Activated CD4-positive, alpha-beta T cell treated with anti-CD3 and anti-CD28 coated beads, Interleukin-2, amount 50 U/mL, for 1 hour (primary cell): ENCODE measurements at places on chromosomes 7 and 10.

DNA sequence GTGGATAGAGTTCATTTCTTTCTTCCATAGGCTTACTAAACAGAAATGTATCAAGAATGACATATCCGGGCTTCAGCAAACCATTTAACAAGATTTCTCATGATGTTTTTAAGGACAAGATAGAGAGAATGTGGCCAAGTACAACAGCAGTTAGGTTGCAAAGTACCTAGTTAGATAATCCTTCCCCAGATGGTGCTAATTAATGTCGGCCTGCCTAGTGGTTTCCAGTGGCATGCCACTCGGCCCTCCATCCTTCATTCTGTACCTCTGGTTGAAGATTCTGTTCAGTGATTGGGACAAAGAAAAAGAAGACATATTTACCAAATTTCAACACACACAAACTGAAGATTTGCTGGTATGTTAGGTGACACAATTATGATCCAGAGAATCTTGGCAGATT, 212.1 kb downstream of the MACC1 start:
- no peak for DNase-seq

GRCh38 chr10:97097084-97097433, 88.7 kb downstream of the SLIT1 start:
- no peak for DNase-seq

GRCh38 chr10:50593523-50594376, 30.0 kb downstream of the SGMS1 start:
- DNase-seq = no peak

DNA sequence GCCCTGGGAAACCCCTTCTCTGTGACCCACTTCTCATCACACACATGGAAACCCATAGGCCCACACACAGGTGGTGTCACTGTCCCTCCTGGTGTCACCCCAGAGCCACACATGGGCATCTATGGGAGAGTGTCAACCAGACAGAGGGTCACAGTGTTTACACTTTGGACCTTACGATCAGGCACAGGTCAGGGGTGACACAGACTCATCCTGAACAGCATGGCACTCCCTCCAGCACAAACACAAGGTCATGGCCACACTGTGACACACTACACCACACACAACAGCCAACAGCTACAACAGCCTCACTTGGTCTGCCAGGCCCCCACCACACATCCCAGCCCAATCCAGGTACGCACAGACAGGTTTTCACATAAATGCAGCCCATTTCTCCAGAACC, 6.2 kb downstream of the TLX1 start:
- no peak for DNase-seq

GRCh38 chr7:16926283-16926682, 44.5 kb upstream of the AGR3 start:
- no peak for DNase-seq

- no peak for DNase-seq
Measured at GRCh38 chr10:120392245-120392644, 64.8 kb upstream of the PLPP4 start.

DNA sequence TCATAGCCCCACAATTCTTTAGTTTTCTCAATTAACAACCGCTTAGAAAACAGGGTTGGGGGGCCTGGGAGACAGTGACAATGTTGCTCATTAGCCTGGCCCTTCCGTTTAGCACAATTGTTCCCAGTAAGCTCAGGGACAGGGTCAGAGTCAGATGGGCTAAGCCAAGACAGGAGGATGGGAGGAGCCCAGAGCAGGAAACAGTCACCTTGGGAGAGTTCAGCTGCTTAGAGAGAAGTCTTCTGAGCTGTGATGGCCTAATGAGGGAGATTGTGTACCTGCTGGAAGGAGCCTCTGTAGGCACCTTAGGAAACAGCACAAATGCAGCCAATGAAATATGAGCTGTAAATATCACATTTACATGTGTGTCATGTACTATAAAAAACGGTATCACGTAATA, 35.9 kb downstream of the SVOPL start:
- no peak for DNase-seq

DNA sequence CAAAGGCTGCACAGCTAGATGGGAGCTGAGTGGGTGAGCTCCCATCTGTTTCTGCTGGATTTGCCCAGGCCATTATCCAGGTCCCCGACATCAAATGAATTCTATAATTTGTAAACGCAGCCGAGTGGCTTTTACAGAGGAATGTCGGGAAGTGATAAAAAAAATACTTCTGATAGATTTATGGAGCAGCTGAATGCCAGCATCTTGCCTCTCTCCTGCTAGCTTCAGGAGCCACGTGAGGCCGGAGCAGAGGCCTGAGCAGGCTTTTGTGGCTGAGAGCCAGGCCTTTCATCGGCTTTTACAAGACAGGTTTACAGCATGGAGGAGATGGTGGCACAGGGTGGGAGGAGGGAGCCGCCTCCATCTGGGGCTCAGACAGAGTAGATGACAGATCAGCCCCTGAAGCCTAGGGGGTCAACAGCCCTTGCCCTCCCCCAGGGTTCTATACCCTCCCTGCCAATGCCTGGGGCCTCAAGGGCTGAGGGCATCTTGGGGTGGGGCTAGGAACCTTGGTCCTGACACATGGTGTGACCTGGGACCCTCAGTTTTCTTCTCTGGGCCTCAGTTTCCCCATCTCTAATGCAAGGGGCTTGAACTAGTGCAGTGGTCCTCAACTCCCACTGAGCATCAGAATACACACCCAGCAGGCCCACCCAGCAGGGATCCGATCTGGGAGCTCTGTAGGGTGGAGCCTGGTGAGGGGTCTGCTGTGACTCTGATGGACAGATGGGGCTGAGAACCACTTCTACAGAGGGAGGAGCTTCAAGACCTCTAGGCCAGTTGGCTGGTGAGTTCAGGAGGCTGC, 44.2 kb upstream of the PCBD1 start:
- DNase-seq = no peak

DNA sequence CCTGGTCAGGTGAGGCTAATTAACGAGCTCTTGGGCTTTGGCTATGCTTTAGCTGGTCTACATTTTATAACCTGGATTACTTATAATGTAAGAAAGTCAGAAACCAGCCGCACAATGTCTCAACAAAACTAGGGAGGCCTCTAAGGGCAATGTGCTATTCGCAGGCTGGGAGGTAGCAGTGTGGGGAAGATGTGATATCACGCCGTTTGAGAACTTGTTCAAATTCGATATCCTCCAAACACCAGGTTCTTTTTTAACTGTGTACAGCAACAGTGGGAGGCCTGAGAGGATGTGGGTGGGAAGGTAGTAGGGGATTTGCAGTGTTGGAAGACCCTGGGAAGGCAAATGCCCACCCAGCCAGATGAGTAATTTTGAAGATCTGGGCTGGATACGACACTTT, 184.5 kb downstream of the JAZF1 start:
- DNase-seq = no peak

- DNase-seq = no peak
Measured at GRCh38 chr10:28679581-28680357, 2.4 kb downstream of the BAMBI start.

DNA sequence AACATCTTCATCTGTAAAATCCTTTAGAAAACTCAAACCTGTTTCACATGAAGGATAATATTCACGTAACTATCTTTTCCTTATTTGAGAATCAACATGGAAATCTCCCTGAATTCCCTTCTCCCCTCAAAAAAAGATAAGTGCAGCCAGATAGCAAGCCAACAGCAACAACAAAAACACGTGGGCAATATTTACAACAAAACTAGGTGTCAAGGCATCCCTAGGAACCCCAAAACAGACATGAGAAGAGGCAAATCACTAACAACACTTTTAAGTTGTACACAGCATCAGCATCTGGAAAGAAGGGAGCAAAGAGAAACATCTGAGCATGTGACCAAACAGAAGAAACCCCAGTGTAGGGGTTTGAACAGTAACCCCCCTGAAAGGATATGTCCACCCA, 12.2 kb downstream of the ARHGAP21 start:
- no peak for DNase-seq

DNA sequence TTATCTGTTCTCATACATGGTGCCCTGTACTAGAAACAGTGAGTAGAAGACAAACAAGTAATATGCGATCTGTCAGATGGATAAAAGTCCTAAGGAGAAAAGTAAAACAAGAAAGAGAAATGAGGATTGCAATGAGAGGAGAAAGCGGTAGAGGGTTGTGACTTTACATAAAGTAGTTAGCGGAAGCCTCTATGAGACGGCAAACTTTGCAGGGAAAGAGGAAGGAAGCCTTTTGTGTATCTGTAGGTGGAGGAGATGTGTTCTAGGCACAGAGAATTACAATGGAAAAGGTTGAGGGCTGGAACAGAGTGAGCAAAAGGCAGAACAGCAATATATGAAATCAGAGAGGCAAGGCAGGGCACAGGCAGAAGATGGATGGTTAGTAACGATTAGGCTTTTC, 150.4 kb upstream of the SEMA3E start:
- no peak for DNase-seq

DNA sequence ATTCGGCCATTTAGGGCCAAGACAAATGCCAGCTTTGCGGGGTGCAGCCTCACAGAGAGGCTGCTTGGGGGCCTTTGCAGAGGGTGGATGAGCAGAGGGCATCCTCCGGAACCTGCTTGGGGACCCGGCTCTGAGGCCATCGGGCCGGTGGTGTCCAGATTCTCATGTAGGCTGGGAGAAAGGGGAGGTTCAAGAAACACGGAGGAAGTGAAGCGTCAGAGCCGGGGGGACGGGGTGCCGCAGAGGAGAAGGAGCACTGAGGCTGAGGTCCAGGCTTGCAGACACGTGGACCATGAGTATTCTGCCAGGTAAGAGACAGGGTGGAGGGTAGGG, 150.7 kb upstream of the SHH start:
- DNase-seq = no peak

GRCh38 chr7:157008206-157009169, 2.0 kb downstream of the MNX1 start:
- no peak for DNase-seq

DNA sequence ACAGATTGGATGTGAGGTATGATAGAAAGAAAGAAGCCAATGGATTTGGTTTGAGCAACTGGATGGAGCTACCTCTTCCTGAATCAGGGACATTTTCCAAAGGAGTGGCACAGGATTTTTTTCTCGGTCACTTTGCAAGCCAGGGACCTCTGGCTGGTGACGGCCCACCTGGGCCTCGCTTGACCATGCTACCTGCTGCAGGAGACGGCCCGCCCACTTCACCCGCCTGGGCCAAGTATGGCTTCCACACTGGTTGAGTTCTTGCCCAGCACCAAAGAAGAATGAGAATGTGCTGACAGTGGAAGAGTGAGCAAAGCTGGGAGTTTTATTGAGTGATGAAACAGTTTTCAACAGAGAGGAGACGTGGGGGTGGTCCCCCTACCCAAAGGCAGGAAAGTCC, 24.5 kb upstream of the SH3PXD2A start:
- no peak for DNase-seq

- no peak for DNase-seq
Measured at GRCh38 chr10:132939957-132940790, 2.2 kb downstream of the CFAP46 start.

DNA sequence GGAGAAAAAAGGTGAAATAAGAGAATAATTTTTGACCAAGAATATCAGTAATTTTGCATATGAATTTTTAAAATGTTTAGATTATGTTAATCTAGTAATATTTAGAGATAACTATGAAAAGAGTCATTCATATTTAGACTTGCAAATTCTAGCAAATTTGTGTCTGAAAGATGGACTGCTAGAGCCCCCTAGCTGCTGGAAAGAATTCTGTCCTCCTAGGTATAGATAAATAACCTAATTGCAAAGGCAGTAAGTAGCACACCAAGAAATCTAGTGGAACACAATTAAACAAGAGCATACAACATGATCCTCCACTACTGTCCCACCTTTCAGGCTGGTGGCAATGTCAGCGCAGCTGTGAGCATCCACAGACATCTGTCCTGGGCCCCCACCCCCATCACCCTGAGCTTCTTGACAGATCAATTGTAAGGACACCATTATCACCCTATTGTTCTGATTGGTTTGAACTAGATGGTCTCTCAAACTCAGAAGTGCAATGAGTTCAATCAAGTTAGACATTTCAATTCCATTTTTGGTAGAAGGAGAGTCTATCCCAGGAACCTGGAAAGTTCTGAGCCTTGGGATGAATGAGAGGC, 15.0 kb upstream of the GFRA1 start:
- no peak for DNase-seq

- DNase-seq = no peak
Measured at GRCh38 chr10:22477334-22478287, 132.3 kb downstream of the SPAG6 start.

DNA sequence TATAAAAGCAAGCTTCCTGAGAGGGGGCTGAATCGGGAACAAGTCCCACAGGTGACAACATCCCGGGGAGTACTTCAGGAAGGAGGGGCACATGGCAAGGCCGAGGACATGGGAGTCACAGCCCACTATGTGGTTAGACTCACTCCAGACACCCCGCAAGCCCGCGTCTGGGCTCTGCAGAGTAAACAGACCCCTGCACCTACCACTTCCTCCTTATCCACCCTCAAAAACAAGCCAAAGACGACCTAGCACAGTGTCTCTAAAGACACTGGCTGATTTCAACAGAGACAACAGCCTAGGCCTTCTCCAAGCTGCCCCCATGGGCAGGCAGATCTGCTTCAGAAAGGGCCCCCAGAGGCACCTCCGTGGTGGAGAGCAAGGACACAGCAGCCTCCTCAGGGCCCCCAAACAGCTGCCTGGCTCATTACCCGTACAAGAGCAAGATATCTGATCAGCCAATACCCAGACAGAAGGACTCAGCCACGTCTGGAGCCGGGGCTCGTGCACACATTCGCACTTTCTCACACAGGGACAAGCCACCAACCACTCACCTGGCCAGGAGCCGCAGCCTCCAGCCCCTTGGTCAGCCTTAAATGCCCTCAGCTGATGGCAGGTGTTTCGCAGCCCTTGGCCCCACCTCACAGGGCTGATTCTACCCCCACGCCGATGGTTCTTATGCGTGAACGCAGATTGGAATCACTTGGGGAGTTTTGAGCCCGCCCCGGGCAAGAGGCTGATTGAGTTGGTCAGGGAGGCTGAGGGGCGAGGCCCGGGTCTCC, 10.7 kb upstream of the KPNA7 start:
- no peak for DNase-seq

DNA sequence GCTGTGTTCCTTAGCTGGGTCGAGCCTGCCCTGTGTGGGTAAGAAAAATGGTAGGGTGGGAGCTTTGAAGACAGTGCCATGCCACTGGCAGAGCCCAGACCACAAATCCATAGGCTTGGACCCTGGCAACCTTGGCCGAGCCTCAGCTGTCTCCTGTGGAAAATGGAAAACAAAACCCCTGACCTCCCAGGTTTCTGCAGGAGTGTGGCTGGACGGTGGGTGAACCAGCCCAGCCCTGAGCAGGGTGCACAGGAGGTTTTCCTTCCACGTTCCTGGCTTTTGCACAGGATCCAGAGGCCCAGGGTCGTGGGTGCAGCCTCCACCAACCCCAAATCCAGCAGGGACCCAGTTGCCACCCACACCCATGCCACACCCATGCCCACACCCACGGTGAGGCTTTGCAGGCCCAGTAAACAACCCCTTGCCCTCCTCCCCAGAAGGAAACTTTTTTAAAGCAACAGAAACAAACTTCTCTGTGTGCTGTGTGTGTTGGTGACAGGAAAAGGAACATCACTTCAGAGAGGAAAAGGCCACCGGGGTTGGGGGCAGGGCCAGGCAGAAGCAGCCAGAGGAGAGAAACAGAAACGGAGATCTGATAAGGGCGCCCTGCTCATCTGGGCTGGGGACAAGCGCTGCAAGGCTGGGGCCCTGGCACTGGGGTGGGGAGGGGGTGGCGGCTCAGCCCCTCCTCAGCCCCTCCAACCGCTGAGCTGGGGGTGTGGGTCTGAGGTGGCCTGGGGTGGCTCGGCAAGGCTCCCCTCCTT, 20.7 kb upstream of the ZMIZ1 start:
- peak; percentile 49 for DNase-seq
